DMS 273 treated with DMSO at 0.1 percent for 48 hours (cell line): ENCODE measurements at places on chromosomes 5 and 9.

DNA sequence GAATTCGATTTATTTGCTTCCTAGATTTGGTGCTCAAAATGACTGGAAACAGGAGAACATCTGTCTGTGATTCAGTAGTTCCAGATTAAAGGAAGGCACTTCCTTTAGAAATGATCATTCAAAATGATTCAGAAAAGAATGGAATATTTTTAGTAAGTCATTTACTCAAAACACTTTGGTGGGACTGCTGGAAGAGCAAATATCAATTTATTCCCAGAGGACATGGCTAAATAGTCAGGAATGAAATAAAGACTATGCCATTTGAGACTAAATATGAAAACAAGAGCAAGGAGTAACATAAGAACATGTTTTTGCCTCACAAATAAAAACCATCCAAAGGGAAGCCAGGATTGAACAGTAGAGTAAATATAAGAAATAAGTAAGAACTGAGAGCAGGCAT lies 138.6 kb upstream of the RASA1 start:
- DNase-seq, result no peak

GRCh38 chr5:150278046-150278730 lies 11.4 kb downstream of the CAMK2A start:
- no peak for DNase-seq

- no peak for DNase-seq
These were observed 88.2 kb upstream of the HAND1 start for GRCh38 chr5:154566146-154566680.

DNA sequence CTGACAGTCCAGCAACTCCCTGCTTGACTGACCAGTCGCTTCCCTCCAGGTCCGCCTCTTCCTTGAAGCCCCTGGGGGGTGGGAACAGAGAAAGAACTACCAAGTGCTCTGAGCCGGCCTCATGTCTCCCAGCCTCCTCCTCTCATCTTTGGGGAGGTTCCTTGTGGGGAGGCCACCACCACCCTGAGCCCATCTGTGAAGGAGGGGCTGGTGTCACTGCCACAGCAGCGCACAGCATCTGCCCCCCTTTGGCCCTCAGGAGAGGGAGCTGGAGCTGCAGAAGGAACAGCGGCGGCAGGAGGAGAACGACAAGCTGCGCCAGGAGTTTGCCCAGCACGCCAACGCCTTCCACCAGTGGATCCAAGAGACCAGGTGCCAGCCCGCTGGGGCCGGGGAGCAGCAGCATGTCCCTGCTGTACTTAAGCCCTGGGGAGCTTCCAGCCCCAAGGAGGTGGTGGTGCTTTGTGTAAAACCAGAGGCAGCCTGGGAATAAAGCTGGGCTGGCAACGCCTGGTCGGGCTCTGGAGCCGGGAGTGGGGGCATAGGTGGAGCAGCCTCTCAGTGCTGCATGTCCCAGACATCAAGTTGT lies 29.4 kb downstream of the DYNC2I2 start:
- DNase-seq, result no peak

DNA sequence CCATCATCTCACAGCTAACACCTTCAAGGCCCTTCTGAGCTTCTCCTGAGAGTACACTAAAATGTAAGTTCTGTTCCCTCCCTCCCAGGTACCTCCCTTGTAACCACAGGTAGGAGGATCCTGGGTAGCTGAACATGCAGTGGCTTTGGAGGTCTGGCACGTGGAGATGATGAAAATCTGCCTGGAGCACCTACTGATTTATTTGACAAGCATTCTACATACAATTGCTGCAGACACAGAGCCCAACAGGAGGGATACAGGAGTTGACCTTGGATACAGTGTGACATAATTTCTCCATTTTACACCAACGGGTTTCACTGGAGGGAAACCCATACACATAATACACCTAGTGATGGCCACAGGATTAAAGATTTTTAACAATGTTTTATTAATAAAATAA lies 478.7 kb downstream of the SEMA5A start:
- no peak for DNase-seq

- DNase-seq, result no peak
These were observed 137.6 kb downstream of the DRD1 start for GRCh38 chr5:175306381-175306780.

DNA sequence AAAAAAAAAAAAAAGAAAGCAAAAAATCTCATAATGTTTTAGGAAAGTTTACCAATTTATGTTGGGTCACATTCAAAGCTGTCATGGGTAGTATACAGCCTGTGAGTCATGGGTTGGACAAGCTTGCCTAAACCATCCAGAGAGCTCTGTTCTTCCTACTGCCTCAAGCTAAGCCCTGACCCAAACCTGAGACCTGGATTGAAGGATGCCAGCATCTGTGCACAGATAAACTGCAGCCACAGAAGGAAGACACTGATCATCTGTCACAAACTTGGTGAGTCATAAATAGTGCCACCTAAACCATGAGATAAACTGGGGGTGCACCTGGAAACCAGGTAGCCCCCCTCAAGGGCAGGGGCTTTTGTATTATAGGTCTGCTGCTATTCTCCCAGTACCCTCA lies 31.0 kb downstream of the CSF2 start:
- DNase-seq, result no peak

- DNase-seq, result no peak
These were observed 605.8 kb upstream of the PTGER4 start for GRCh38 chr5:40073927-40074326.

DNA sequence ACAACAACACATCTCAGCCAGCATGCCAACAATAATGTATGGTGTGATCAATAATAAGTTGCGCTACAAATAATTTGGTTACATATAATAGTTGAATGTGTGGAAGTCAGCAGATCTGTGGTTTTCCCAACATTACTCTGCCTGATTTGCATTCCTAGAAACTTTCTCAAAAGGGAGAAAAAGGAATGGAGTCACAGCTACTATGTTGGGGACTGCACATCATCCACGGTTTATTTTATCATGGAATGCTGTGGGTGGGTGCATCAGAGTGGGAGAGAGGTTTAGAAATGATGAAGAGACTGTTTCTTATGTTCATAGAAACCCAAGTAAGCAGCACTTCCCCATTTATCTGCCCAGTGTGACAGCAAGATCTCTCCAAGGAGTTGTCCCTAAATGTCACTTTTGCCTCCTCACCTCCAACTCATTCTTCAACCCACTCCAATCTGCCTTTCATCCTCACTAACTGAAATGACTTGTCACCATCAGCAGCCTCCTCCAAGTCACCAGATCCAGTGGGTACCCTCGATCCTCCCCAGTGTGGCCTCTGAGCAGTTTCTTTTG lies 2.8 kb upstream of the SPOCK1 start:
- DNase-seq, result no peak

DNA sequence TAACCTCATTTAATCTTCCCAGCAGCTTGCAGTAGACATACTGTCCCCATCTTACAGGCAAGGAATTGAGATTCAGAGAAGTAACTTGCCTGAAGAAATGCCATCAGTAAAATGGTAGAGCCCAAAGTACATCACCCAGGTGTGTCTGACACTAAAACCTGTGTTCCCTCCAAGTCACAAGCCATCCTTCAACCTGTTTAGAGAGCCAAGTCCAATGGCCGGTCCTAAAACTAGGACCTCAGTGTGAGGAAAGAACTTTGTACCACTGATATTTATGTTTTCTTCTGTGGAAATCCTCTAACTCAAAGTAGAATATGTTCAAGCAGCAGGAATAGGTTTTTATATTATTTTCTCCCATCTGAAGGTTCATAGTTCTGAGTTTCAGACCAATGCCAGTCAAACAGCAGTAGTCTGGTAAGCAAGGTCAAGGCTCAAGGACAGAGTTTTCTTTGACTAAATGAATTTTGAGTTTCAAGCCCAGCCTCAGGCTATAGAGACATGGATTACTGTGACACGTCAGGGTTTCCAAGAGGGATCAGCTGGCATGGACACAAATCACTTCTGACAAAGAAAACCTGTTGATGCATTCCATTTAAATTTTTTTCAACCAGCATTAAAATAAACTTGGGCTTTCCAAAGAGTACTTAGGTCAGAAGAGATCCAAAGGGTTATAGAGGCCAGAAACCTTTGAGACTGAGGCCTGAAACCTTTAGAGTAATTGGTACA lies 80.9 kb upstream of the PLPP6 start:
- no peak for DNase-seq

- peak; percentile 38 for DNase-seq
These were observed 281.2 kb downstream of the NR2F1-AS1 start for GRCh38 chr5:93299681-93300308.

DNA sequence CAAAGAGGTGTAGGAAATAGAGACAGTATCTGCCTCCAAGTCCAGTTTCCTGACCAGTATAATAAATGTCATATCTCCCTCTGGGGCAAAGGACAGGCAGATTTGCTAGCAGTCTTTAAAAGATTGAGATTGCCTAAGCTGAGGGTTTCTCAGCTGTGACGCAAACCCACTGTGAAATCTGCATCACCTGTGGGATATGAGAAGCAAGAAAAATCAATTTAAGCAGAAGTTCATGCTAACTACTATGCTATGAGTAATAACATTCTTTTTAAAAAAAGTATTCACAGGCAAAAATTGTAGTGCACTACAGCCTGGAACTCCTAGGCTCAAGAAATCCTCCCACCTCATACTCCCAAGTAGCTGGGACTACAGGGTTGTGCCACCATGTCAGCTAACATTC lies 168.1 kb upstream of the POC5 start:
- DNase-seq, result no peak
